ENCODE measurements at places on chromosomes 1 and 21. TPM values are rescaled to one million over a fixed set of nuclear protein-coding genes. Genes with fewer than 3 reads are reported as not detected.
A peak's percentile ranks its signal among the peaks of the same experiment; 100 is the strongest.

DNA sequence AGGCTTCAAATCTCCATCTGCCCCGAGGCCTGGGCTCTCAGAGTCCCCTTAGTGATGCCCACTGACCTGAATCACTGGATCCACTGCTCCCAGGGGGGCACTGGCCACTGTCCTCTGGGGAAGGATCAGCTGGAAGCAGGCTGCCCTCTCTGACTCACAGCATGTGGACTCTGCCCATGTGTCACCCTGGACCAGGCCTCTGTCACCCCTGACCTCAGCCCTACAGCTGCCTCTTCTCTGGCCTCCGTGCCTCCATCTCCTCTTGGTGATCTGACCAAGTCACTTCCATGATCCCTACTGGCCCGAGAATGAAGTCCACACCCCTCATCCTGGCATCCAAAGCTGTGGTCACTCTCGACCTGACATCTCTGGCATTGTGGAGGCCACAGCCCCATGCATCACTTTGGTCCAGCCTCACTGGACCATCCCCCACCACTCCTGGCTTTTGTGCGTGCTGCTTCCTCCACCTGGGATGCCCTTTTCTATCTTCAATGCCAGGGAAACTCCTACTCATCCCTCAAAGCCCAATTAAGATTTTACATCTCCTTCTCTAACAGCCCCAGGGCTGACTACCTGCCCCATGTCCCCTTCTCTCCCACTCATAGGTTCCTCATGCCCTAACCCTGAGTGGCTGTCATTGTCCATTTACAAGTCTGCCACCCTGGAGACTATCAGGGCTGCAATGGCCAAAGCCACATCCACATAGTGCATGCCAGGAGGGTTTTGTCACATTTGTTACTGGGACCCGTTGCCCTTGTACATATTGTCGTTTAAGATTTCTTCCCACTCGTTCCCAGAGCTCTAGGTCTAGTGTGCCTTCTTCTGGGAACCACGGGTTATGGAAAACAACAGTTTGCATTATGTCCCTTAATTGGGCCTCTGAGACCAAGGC lies 685.0 kb downstream of the MATN1 start:
- DNase-seq: no peak

ITGB2 gene
- 122 TPM for total RNA-seq

SH3BP5L gene
- 18.4 TPM for total RNA-seq

DNA sequence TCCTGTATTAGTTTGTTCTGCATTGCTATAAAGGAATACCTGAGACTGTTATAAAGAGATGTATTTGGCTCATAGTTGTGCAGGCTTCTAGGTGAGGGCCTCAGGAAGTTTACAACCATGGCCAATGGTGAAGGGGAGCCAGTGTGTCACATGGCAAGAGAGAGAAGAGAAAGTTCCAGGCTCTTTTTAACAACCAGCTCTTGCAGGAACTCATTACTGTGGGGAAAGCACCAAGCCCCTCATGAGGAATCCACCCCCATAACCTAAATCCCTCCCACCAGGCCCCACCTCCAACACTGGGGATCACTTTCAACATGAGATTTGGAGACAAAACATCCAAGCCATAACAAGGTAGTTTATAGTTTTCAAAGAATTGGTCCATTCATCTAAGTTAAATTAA lies 5.0 kb upstream of the MEAF6 start:
- no peak for DNase-seq

DNA sequence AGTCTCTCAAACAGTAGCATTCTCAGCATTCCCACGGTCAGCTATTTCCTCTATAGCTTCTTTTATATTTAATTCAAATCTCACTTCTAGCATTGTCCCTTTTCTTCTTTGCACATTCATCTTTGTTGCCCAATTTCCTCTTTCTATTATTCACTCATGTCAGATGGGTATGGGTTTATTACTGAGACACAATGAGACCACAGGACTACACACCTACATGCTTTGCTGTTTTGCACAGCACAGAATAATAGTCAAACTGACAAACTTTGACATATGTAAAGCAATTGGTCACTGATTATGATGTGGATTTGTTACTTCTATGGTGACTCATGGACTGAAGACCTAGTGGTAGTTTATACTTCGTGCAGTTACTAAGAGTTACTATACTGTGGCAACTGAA lies 5.8 kb upstream of the CD1C start:
- DNase-seq: no peak

DNA sequence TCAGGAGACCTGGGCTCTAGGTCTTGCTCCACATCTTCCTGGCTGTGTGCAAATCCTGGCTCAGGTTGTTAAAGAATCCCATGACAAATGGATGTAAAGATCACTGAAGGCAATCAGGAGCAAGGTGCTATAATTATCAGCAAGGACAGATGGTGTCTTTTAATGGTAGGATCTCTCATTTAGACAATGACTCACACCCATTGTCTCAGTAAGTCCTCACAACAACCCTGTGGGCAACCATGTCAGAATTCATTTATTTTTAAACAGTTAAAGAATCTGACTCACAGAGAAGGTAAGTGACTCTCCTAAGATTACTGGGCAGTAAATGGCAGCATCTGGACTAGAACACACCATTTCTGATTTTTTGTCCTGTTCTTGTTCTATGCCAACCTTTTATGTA lies 32.8 kb downstream of the RNASEL start:
- DNase-seq: no peak

ALPL gene
- total RNA-seq: 55.3 TPM

- DNase-seq: no peak
Observed at GRCh38 chr1:116359060-116359830, 13.8 kb upstream of the ATP1A1 start.

DNA sequence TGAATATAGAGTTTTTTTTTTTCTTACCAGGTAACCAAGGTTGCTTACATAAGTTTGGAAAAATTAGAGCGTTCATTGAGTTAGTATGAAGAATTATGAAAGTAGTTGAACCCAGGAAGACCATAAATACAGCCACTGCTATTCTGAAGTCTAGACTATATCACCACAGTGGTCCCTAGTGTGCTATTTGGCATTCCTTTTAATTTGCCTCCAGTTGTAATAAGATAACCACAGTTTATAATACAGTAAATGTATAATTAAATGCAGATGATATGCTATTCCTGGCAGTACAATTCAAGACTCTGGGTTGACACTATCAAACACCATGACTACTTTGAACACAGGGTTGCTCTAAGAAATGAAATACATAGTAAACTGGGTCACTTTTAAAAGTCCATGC lies 270.5 kb downstream of the BRINP2 start:
- DNase-seq: no peak

FCRL4 gene
- not detected for total RNA-seq

KIAA0040 gene
- 9.3 TPM for total RNA-seq

GRCh38 chr1:28640766-28641165 lies 2.1 kb downstream of the TAF12 start:
- no peak for DNase-seq

DNA sequence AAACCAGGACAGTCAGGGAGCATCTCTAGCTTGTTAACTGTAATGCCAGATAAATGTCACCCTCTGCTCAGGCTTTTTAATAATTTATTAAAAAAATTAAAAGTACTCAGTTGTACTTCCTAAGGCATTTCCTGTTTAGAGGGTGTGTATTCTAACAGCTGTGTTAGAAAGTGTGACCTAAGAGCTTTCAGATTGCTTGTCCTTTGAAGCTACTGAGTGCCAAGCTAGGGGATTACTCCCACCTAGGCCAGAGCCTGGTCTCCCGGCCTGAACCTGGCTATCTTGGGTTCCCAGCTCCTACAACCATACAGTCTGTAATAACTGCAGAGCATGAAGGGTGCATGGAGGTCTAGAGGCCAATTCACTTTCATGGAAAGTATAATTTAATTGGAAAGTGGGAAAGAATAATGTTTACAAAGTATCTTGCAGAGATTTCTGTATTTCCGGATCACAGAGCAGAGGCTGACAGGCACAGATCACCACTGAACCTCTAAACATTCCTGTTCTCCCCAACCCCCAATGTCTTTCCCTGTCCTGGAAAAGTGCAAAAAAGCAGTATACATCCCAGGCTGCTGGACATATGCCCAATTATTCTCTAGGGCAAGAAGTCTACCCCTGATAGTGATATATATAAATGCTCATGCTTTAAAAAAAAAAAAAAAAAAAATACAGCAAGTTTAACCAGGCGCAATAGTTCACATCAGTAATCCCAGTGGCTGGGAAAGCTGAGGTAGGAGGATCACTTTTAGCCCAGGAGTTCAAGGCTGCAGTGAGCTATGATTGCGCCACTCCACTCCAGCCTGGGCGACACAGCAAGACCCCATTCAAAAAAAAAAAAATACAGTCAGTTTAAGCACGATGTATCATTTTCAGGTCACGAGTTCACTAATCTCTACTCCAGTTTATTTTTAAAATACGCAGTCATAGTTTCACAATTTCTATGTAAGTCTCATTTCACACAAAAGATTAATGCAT lies 36.7 kb upstream of the RAP1A start:
- DNase-seq: no peak

DNA sequence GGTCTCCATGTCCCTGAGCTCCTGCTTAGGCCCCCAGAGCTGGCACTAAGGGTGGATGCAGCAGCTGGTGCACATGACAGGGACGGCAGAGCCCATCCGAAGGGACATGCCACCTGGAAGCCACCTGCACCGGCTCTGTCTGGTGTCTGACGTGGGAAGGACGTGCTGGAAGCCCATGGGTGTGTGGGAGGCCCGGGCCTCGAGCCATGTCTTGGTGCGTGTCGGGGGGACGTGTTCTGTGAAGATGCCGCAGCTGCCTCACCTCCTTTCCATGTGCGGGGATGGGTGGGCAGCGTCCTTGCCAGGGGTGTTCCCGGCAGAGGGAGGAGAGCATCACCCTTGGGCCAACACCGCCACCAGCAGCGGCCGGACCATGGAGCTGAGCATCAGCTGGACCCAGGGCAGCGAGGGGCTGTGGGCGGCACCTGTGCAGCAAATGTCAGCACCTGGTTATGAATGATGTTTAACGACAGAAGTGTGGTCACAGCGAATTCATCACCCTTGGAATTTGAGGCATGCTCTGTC lies 15.5 kb upstream of the POFUT2 start:
- peak; percentile 79 for DNase-seq

GRCh38 chr1:89871768-89872473 lies 51.1 kb downstream of the LRRC8D start:
- DNase-seq: no peak

DNA sequence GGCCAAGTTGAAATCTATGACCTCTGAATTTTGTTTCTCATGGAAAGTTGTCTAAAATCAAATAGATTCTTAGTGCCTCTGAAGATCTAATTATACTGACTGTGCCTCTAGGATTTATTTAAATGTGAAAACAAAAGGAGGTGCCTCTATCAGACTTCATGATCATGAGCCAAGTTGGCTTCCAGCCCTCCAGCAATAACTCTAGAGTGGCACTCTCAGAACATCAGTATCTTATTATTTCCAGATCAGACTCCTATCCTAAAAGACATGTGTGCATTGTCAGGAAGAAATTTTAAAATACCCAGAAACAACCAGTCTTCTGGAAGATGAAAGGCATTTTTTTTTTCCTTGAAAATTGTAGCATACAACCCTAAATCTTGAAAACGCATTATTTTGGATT lies 368.0 kb downstream of the PDE4B start:
- DNase-seq: no peak

GRCh38 chr1:45615885-45616284 lies 8.0 kb downstream of the CCDC17 start:
- DNase-seq: no peak

- DNase-seq: no peak
Observed at GRCh38 chr21:28174701-28175100, 818.0 kb downstream of the LTN1 start.

DNA sequence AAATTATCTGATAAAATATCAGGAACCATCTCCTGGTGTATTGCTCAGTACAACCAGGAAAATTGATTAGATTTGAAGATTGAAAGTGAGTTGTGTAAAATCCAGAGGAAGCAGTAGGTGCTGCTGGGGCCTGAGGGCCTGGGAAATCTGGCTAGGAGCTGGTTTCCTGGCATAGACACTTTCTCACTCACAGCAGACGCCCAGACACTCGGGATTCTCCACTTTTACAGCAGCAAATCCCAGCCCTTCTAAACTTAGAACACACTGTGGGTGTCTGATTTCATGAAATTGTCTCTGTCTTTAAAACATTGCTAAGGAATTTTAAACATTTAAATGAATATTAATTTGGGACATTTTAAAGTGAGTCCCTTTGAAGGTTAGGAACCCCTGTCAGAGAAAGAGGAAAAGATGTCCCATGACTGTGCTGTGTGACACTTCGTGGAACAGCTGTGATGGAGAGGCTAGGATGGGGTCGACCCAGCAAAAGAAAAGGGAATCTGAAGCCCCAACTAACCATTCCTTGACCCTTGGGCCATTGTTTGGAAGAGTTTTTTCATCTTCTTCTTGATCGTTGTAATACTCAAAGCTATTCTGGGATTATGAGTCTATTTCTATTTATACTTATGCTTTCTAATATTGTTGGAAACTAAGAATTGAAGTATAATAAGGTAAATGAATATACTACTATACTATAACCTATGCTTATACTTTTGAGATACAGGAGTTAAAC lies 49.0 kb upstream of the VAMP3 start:
- no peak for DNase-seq

EPHX1 gene
- 113 TPM for total RNA-seq

DNA sequence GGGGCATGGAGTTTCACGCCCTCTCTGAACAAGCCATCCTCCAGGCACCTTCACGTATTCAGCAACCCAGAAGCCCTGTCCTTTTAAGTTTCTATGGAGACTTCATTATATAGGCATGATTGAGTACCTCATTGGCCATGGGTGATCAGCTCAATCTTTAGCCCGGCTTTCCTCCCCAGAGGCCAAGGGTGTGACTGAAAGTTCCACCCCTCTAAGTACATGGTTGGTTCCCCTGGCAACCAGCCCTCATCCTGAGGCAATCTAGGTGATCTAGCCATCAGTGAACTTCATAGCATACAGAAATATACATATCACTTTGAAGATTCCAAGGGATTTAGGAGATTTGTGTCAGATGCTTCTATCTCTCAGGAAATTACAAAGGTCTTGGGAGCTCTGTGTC lies 21.3 kb upstream of the DHX9 start:
- DNase-seq: no peak

CELA3A gene
- total RNA-seq: 7.6 TPM

RHOU gene
- 15.7 TPM for total RNA-seq

C8A gene
- not detected for total RNA-seq

Data from posterior vena cava (tissue), 2 donors.